ENCODE measurements at places on chromosomes 13 and 19. TPM values are rescaled to one million over a fixed set of nuclear protein-coding genes. Genes with fewer than 3 reads are reported as not detected.

The SLC25A41 gene
- total RNA-seq: 1.6 TPM

The OVOL3 gene
- total RNA-seq: not detected

The PLPP2 gene
- total RNA-seq: 0.89 TPM

The LGALS7 gene
- total RNA-seq: not detected

The DMRTC2 gene
- not detected for total RNA-seq

The SERPINE3 gene
- total RNA-seq: not detected

The CGB8 gene
- not detected for total RNA-seq

The MCEMP1 gene
- not detected for total RNA-seq

The ERFL gene
- total RNA-seq: 0.14 TPM

The FAAP24 gene
- 6.9 TPM for total RNA-seq

The CGB2 gene
- not detected for total RNA-seq

The OR7C1 gene
- total RNA-seq: not detected

The ZNF471 gene
- total RNA-seq: not detected

The ZNF558 gene
- 40.6 TPM for total RNA-seq

The AKAP8 gene
- 43.1 TPM for total RNA-seq

The MIA gene
- total RNA-seq: 9.9 TPM

The PLVAP gene
- total RNA-seq: 0.82 TPM

The PRRG2 gene
- total RNA-seq: 1.0 TPM

The C13orf46 gene
- total RNA-seq: 0.66 TPM

The LILRA1 gene
- not detected for total RNA-seq

The UQCRFS1 gene
- 34.8 TPM for total RNA-seq

The PGLYRP1 gene
- total RNA-seq: not detected

The KLK12 gene
- not detected for total RNA-seq

The HPN gene
- 0.27 TPM for total RNA-seq

The GPC6 gene
- total RNA-seq: 13.4 TPM

The OSCAR gene
- total RNA-seq: not detected

The ZNF66 gene
- 16.4 TPM for total RNA-seq

The SIGLEC8 gene
- total RNA-seq: not detected

The KLF2 gene
- total RNA-seq: 0.16 TPM

The TSHZ3 gene
- total RNA-seq: 3.0 TPM

The GPR180 gene
- 6.6 TPM for total RNA-seq

The CYP2S1 gene
- 0.39 TPM for total RNA-seq

The ATP4B gene
- total RNA-seq: not detected

The C19orf81 gene
- total RNA-seq: 7.9 TPM

The KANK2 gene
- 32.1 TPM for total RNA-seq

The EDDM13 gene
- not detected for total RNA-seq

The PSG4 gene
- total RNA-seq: not detected

The BTBD2 gene
- total RNA-seq: 142 TPM

The ELSPBP1 gene
- total RNA-seq: not detected

The EEF2 gene
- total RNA-seq: 2,663 TPM

The A1BG gene
- total RNA-seq: 17.6 TPM

The AP3D1 gene
- total RNA-seq: 142 TPM

The ZNF547 gene
- total RNA-seq: 5.2 TPM

All from neural crest cell (in vitro differentiated cells).